ENCODE measurements at places on chromosomes 6 and 20. TPM values are rescaled to one million over a fixed set of nuclear protein-coding genes. Genes with fewer than 3 reads are reported as not detected.

The GPR63 gene
- 0.32 TPM for total RNA-seq

The PAK5 gene
- not detected for total RNA-seq

The COL21A1 gene
- under 0.01 TPM for total RNA-seq

The CGA gene
- not detected for total RNA-seq

The ZC2HC1B gene
- not detected for total RNA-seq

DNA sequence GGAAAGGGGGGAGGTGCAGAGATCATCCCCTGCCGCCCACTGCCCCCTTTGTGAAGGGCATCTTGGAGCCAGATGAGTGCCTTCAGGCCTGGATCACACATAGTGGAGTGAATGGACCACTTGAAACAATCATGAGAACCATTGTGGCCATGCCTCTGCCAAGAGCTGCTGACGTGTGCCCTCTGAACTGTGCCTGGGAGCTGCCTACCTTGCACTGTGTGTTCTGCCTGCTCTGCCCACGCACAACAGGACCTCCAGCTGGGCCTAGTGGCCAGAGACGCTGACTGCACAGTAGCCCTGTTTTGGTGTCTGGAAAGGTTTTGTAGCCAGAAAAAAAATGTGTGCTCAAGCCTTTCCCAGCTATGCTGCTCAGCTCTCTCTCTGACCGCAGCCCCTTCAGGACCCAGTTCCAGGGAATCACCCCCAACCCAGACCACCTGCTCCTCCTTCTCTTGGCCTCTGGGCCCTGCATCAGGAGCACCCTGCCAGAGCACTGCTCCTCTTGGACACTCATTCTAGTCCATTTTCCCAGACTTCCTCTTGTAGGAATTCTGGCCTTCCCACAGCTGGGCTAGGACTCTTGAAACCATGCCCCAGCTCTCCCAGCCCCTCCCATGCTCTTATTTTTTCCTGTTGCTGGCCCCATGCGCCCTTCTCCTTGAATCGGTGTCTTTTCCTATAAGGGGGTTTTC is 1.6 kb upstream of the ADIG start:
- no peak for DNase-seq

- DNase-seq: no peak
These were observed 3.8 kb upstream of the MAS1L start for GRCh38 chr6:29491574-29491973.

DNA sequence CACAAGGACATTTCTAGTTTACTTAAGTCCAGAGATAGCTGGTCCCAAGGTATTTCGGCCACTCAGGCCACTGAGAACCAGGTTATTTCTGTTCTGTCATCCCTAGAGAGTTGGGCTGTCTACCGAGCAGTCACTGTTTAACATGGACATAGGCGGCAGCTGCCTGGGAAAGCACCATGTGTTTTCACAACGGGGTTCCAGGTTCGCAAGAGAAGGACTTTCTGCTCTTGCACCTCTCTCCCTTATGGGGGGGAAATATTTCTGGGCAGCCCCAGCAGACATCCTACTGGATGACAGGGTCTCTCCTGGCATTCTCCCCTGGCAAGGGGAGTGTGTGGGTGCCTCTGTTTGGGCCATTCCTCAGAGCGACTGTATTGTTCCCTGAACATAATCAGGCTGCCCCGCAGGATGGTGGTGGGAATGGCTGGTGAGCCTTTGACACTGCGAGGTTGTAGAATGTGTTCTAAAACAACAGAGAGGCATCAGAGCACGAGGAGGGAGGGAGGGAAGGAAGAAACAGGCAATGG is 64.4 kb upstream of the DUSP22 start:
- no peak for DNase-seq

- DNase-seq: peak; percentile 88
These were observed 3.1 kb downstream of the PXDC1 start for GRCh38 chr6:3748208-3749066.

DNA sequence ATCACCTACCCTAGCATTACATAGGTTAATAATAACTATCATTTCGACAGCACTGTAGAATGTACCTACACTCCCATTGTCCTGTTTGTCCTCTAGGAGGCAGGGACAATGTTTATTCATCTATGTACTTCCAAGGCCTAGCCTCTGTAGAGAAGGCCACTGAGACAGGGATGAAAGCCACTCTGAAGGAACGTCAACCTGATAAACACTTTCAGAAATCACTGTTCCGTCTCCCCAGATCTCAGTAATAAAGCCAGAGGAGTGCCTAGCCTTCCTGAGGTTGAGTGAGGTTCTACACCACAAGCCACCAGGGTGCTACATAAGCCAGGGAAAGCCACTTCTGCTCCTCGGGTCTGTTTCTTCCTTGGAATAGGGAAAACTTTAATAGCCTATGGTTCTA is 44.8 kb downstream of the POPDC3 start:
- DNase-seq: peak; percentile 16

- DNase-seq: no peak
These were observed 146.4 kb downstream of the AKAP7 start for GRCh38 chr6:131281471-131282270.

DNA sequence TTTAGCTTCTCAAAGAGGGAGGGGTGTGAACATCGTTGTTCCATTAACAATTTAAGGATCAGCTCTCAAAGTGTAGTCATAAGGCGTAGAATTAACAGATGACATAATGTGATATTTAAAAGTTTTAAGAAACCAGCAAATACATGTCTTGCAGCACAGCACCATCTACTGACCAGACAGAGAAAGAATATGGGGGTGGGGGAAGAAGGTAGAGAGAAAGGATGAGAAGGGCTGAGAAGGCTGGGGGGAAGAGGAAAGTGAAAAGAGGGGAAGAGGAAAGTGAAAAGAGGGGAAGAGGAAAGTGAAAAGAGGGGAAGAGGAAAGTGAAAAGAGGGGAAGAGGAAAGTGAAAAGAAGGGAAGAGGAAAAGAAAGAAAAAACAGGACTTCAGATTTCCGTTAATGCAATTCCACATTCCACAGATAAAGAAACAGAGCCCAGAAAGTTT is 80.9 kb downstream of the HAO1 start:
- DNase-seq: peak; percentile 77

- DNase-seq: no peak
These were observed 45.5 kb downstream of the IRF4 start for GRCh38 chr6:437037-437392.
